ENCODE measurements at places on chromosomes 7 and 10. TPM values are rescaled to one million over a fixed set of nuclear protein-coding genes. Genes with fewer than 3 reads are reported as not detected.

GRCh38 chr10:77647543-77648293 lies 10.1 kb upstream of the KCNMA1 start:
- H3K36me3 ChIP-seq, result no peaks in the 10 kb centered on the region
- H3K4me3 ChIP-seq, result no peak overlapping the region
- H3K27me3 ChIP-seq, result peaks cover 32% of the 10 kb centered on the region
- no peak for DNase-seq
- no peaks in the 10 kb centered on the region for H3K4me1 ChIP-seq

APBB1IP gene
- polyA plus RNA-seq, result not detected

DNA sequence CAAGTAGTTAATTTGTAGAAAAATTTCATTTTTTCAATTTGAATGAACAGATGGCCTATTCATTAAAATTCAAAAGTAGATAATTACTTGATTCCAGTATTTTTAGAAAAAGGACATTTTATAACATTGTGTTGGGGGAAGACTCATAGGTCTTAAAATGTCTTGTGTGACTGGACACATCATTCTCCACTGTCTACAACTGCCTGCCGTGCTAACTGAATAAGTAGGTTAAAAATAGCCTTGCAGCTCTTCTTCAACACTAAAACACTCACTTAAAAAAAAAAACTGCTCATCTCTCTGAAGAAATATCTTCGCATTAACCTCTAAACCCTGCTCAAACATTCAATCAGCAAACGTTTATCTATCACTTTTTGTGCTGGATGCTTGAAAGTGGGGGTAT lies 253.8 kb downstream of the CSTF2T start:
- H3K4me1 ChIP-seq, result no peaks in the 10 kb centered on the region
- DNase-seq, result peak; percentile 7
- H3K27ac ChIP-seq, result no peak overlapping the region
- H3K36me3 ChIP-seq, result no peaks in the 10 kb centered on the region
- H3K27me3 ChIP-seq, result no peaks in the 10 kb centered on the region
- H3K4me3 ChIP-seq, result no peak overlapping the region

- no peak overlapping the region for H3K27ac ChIP-seq
- no peak for DNase-seq
- H3K36me3 ChIP-seq, result no peaks in the 10 kb centered on the region
- no peaks in the 10 kb centered on the region for H3K27me3 ChIP-seq
Measured at GRCh38 chr10:74337330-74338016, 186.5 kb downstream of the ADK start.

DNA sequence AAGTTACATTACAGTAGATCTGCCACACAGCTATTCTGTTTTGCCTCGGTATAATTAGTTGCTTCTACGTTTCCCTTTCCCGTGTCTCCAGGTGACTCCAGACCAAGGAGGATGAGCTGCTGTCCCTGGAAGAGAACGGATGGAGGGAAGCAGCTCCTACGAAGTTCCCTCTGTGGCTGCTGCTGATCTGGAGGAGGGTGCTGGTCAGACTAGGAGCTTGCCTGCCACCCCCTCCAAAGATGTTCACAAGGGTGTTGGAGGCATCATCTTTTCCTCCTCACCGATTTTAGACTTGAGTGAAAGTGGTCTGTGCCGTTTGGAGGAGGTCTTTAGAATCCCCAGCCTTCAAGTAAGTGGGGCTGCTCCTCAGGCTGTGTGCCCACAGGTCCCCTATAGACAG lies 1.4 kb downstream of the LRRC27 start:
- no peak for DNase-seq
- H3K36me3 ChIP-seq, result peaks cover 13% of the 10 kb centered on the region
- no peak overlapping the region for H3K4me3 ChIP-seq
- peaks cover 6% of the 10 kb centered on the region for H3K4me1 ChIP-seq
- no peak overlapping the region for H3K27ac ChIP-seq
- H3K27me3 ChIP-seq, result no peaks in the 10 kb centered on the region

- no peak overlapping the region for H3K4me3 ChIP-seq
- no peak overlapping the region for H3K27ac ChIP-seq
- H3K27me3 ChIP-seq, result peaks cover 8% of the 10 kb centered on the region
- no peak for DNase-seq
- H3K36me3 ChIP-seq, result no peaks in the 10 kb centered on the region
- H3K4me1 ChIP-seq, result no peaks in the 10 kb centered on the region
Measured at GRCh38 chr10:132816718-132817117, 30.8 kb upstream of the NKX6-2 start.

DNA sequence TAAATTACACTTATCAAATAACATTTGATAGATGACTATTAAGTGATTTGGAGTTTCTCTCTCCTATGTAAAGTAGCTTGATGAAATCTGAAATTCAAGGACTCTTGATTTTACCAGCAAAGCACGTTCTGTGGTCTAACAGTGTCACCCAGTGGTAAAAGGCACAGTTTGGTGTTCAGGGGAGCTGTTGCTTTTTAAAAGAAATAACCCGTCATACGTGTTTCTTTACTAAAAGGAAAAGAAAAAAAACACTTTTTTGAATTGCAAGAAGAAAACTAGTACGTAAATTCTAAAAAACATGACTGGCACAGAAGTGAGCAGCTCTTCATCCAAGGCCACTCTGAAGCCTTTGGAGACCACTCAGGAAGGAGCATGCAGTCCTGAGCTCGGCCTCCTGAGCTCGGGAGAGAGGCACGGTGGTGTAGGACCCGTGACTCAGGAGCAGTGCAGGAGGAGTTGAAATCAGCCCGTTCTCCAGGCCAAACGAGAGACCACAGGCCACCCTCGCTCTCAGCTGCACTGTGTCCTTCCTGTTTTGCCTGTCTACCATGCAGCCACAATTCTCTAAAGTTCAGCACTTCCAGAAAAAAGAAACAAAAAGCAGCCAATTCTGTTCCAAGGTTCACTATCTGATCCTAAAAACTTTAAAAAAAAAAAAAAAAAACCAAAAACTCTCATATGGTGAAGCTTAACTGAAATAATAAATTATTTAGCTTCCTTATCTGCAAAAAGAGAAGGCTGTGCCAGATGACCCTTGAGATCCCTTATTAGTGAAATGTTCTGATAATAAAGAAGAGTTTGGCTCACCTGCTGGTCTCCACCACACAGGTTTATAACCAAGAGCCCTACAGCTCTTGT lies 212.6 kb upstream of the FRMD4A start:
- H3K27me3 ChIP-seq, result no peaks in the 10 kb centered on the region
- peaks cover 34% of the 10 kb centered on the region for H3K36me3 ChIP-seq
- H3K4me1 ChIP-seq, result peaks cover 25% of the 10 kb centered on the region
- H3K4me3 ChIP-seq, result no peak overlapping the region
- no peak for DNase-seq

EVX1 gene
- not detected for polyA plus RNA-seq

- H3K27me3 ChIP-seq, result no peaks in the 10 kb centered on the region
- H3K4me3 ChIP-seq, result no peak overlapping the region
- 0 out of 2 replicates have a peak, but pooled peaks cover 3% of the 10 kb centered on the region for H3K36me3 ChIP-seq
- H3K4me1 ChIP-seq, result peaks cover 37% of the 10 kb centered on the region
- peak; percentile 61 for DNase-seq
- H3K27ac ChIP-seq, result peak overlapping the region; percentile 99
Measured at GRCh38 chr7:102122026-102122425, 164.6 kb upstream of the SH2B2 start.

DNA sequence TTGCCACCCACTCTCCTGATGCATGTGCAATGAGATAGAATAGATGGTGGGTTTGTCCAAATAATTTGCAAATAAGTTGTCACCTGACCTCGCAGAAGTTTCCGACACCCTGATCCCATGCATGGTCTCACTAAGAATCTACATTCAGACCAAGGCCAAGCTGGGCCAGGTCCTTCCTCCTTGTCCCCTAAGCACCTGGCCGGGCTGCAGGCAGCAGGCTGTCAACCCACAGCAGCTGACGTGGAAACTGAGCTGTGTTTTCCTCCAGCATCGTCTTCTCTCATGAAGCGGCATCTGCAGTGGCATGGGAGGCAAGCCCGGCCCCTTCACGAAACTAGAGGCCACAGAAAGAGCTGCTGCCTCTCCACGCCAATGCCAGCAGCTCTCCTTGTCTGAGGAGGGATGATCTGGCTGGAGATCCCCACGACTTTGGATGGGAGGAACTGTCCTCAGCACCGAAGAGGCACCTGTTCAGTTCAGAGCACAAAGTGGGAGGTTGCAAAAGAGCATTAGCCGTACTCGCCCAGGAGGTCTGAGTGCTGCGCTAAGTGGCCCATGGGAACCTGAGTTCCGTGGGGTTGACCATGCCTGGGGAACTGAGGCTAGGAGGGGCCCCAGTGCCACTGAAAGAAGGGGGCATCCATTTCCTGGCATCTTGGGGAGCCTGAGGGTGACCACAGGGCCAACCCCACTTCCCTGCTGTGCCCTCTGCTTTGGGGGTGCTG lies 110.5 kb upstream of the INSIG1 start:
- no peak for DNase-seq
- H3K27me3 ChIP-seq, result peaks cover under 1% of the 10 kb centered on the region

SFTPA1 gene
- not detected for polyA plus RNA-seq

DNA sequence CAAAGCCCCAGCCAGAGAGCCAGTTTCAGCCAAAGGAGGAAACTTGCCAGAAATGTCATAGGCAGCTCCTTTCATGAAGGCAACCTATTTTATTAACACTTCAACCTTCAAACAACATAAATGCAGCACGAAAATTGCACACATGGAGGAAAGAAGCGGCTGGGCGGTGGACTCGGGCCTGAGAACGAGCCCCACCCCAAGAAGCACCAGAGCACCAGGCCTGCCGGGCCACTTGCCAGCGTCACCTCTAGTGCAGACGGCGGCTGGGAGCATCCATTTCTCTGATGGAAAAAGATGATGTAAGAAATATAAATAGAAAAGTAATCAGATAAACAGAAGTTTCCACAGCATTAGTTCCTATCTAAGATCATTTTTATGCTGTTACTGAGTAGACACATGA lies 100.0 kb downstream of the TCERG1L start:
- no peak for DNase-seq
- H3K36me3 ChIP-seq, result no peaks in the 10 kb centered on the region
- H3K4me1 ChIP-seq, result no peaks in the 10 kb centered on the region
- no peaks in the 10 kb centered on the region for H3K27me3 ChIP-seq
- H3K27ac ChIP-seq, result no peak overlapping the region

- no peaks in the 10 kb centered on the region for H3K36me3 ChIP-seq
- no peaks in the 10 kb centered on the region for H3K4me1 ChIP-seq
- DNase-seq, result no peak
- H3K27me3 ChIP-seq, result peaks cover 8% of the 10 kb centered on the region
Measured at GRCh38 chr10:121736315-121737130, 138.3 kb upstream of the FGFR2 start.

DNA sequence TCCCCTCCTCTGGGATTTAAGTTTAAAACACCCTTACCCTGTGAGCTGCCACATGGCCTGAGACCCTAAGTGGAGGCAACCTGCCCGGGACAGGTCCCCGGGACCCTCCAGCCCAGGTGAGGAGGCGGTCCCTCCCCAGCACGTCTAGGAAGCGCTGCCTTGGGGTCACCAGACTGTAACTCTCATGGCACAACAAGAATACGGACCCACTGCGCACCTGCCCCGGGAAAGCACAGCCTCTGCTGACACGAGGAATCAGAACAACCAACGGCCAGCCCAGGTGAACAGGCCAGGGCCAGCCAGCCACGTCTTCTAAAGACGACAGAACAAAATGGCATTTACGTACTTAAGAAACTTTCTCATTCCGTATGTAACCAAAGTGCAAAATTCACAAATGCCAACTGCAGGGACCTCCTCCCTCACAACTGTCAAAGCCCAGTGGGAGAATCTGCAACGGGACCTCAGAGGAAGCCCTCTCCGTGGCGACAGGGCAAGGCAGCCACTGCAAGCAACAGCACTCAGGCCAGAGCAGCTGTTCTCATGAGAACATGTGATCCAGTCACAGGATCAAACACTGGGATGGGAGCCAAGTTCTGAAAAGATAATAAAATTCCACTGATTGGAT lies 208.4 kb downstream of the DIP2C start:
- no peak overlapping the region for H3K27ac ChIP-seq
- no peak overlapping the region for H3K4me3 ChIP-seq
- H3K36me3 ChIP-seq, result peaks cover 27% of the 10 kb centered on the region
- no peaks in the 10 kb centered on the region for H3K27me3 ChIP-seq
- DNase-seq, result peak; percentile 57

DNA sequence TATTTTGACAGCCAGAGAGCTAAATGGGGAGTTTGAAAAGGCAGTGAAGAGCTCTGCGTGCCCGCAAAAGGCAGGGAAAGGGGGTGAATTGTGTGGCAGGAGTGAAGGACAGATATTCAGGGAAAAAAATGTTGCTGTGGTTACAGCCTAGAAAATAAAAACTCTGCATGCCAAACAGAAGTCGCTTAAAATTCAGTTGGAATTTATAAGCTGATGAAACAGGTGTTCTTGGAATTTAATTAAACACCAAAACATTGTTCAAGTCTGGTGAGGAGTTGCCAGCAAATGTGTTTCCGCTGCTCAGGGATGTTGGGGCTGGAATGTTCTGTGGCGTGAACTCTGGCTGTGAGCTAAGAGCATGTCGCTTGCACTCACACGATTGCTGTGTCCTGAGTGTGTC lies 169.3 kb downstream of the ADRA2A start:
- H3K4me1 ChIP-seq, result no peaks in the 10 kb centered on the region
- DNase-seq, result no peak
- no peak overlapping the region for H3K4me3 ChIP-seq

GRCh38 chr10:123772645-123773508 lies 106.7 kb downstream of the GPR26 start:
- H3K4me3 ChIP-seq, result no peak overlapping the region
- DNase-seq, result no peak
- H3K4me1 ChIP-seq, result no peaks in the 10 kb centered on the region

PANK1 gene
- polyA plus RNA-seq, result 3.0 TPM

IL2RA gene
- not detected for polyA plus RNA-seq

GRCh38 chr7:21656796-21657195 lies 114.0 kb downstream of the DNAH11 start:
- no peak overlapping the region for H3K27ac ChIP-seq
- H3K4me1 ChIP-seq, result no peaks in the 10 kb centered on the region
- DNase-seq, result no peak
- no peak overlapping the region for H3K4me3 ChIP-seq

- no peak overlapping the region for H3K4me3 ChIP-seq
- no peak for DNase-seq
Measured at GRCh38 chr7:30899630-30900029, 12.0 kb upstream of the AQP1 start.

- H3K4me1 ChIP-seq, result no peaks in the 10 kb centered on the region
- no peaks in the 10 kb centered on the region for H3K27me3 ChIP-seq
- H3K27ac ChIP-seq, result no peak overlapping the region
- DNase-seq, result no peak
- H3K36me3 ChIP-seq, result no peaks in the 10 kb centered on the region
Measured at GRCh38 chr7:3888096-3888495, 587.0 kb downstream of the SDK1 start.

GRCh38 chr7:157557263-157557662 lies 220.5 kb downstream of the DNAJB6 start:
- H3K4me3 ChIP-seq, result no peak overlapping the region
- no peaks in the 10 kb centered on the region for H3K27me3 ChIP-seq
- no peak overlapping the region for H3K27ac ChIP-seq
- no peaks in the 10 kb centered on the region for H3K4me1 ChIP-seq
- no peaks in the 10 kb centered on the region for H3K36me3 ChIP-seq

GRCh38 chr10:103064956-103065355 lies 128.1 kb downstream of the NT5C2 start:
- H3K4me1 ChIP-seq, result peaks cover 7% of the 10 kb centered on the region
- H3K27ac ChIP-seq, result no peak overlapping the region
- peaks cover 12% of the 10 kb centered on the region for H3K36me3 ChIP-seq
- H3K27me3 ChIP-seq, result no peaks in the 10 kb centered on the region
- no peak overlapping the region for H3K4me3 ChIP-seq
- no peak for DNase-seq

Data from IMR-90 (cell line).